Calu3 (cell line): ENCODE measurements at places on chromosomes 1 and 21. TPM values are rescaled to one million over a fixed set of nuclear protein-coding genes. Genes with fewer than 3 reads are reported as not detected.

DNA sequence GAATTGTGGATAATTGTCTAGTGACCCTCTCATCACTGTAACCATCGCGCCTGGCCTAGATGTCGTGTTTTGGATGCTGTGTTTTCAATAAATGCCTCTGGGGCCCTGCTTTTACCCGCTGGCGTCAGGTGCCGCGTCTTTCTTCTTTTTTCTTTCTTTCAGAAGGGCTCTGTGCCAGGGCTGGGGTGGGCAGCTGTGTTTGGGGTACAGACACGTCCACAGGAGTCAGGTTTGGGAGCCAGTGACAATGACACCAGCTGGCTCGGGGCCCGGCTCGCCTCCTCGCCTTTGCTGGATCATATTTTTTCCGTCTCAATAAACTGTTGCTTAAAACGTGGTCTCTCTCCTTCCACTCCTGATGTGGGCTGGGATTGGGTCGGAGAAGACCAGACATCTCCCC, 16.1 kb downstream of the TMEM201 start:
- no peak for DNase-seq

DNA sequence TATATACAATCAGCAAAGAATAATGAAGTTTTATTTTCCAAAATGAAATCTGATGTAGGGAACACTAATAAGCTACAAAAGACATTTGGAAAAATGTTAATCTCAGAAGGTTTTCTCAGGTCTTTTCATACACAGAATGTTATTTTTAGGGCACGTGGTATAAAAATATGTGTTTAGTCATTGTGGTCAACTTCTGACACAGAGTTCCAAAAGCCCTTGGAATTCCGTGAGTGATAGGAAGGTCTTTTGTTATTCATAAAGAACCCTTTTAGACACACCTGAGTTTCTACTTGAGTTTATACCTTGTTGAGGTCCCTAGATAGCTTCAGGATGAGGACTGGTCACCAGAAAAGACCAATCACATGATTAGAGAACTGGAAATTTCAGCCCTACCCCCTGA, 277.6 kb upstream of the NCAM2 start:
- DNase-seq: no peak

DNA sequence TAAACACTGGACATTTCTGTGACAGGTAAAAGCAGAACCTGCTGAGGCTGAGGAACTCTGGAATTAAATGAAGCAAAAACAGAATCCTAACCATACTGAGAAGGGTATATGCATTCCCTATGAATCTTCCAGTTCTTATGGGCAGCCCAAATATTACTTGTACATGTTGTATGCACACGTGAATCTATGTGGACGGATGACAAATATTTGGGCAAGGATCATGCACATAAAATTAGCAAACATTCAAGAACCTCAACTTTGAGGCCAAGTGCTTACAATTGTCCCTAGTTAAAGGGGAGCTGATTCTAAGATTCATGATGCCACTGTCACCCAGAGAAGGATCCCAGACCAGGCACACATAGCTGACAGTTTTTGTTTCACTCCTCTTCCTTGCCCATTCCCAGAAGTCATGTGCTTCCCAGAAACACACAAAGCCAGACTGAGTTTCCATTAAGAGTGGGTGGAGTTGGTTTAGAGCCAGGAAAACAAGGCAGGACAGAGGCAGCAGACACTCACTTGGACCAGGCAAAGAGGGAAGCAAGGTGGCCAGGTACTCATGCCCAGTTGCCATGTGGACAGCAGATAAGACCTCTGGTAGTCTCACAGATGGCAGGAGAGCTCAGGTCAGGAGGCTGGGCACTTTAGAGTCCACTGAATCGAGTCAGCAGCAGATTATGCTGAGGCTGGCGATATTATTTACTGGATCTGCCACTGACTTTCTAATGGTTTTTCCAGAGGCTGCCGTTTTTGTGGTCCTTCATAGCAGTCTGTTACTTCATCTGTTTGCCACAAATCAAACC, 25.6 kb downstream of the AK2 start:
- DNase-seq: no peak

DNA sequence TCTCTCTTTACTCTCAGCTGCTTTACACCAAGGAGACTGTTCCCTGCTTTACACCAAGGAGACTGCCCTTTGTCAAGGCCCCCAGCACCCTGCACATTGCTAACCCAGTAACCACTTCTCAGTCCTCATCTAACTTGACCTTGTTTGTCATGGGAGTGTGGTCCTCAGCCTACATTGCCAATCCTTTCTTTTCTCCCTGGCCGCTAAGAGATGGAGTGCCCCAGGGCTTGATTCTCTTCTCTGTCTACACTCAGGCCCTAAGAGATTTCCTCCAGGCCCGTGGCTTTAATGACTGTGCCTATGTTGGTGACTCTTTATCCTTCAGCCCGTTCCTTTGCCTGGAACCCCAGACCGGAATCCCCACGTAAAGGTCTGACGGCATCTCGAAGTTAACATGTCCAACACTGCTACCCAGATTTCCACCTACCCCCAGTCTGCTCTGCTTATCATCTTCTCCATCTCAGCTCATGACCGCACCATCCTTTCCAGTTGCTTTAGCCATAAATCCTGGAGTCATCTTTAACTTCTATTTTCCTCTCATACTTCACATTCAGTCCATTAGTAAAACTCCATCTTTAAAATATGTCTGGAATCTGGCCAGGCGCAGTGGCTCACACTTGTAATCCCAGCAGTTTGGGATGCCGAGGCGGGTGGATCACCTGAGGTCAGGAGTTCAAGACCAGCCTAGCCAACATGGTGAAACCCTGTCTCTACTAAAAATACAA, 9.5 kb upstream of the SEMA4A start:
- no peak for DNase-seq

TRNAU1AP gene
- 29.9 and 40.4 TPM in 2 replicates for total RNA-seq

OR2G6 gene
- not detected in 2 replicates for total RNA-seq

CFAP45 gene
- total RNA-seq: 1.6 and 1.8 TPM in 2 replicates

DNA sequence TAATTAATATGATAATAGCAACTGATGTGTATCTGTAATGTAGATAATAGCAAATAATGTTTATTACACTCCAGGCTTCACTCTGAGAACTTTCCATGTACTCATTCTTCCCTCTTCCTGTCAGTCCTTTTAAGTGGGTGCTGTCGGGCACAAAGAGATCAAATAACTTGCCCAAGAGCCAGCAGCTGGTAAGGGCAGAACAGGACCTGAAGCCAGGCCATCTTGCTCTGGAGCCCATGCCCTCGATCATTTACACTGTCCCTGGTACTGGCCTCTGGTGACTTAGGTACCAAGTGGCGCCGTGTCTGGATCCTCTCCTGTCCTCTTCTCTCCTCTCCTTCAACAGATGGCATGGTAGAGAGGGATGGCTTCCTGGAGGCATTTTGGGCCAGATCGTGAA, 97.2 kb downstream of the VPS13D start:
- no peak for DNase-seq

GRCh38 chr1:183551924-183552323, 38.3 kb downstream of the NCF2 start:
- no peak for DNase-seq

GRCh38 chr1:12400027-12400693, 170.3 kb downstream of the VPS13D start:
- DNase-seq: no peak

MASP2 gene
- total RNA-seq: not detected in 2 replicates

DNA sequence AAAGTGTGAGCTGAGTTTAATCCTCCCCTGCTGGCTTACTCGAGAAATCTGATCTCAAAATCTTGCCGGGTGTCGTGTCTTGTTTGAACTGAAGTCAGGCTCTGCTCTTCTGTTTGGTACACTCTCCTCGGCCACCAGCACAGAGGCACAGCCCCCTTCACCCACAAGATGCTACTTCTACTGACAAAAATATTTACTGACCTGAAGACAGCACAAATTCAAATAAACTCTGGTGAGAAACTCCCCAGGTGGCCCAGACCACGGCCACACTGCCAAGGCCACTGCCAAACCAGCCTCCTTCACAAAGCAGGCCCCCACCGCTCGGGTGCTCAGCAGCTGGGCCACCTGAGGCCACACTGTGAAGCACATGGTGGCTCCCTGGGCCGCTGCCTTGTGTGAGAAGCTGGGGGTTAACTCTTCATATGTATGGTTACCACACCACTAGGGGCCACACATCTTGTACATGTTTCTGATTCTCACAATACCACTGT, 80.6 kb downstream of the TGFBR3 start:
- DNase-seq: no peak

GRCh38 chr1:177190308-177190970, 19.7 kb downstream of the BRINP2 start:
- DNase-seq: no peak

GRCh38 chr1:76841460-76841859, 25.8 kb upstream of the ST6GALNAC5 start:
- DNase-seq: no peak

C1orf198 gene
- total RNA-seq: 77.2 and 80.4 TPM in 2 replicates

IFI44L gene
- 82.0 and 230 TPM in 2 replicates for total RNA-seq

KCNC4 gene
- 16.0 and 24.3 TPM in 2 replicates for total RNA-seq

KCNK2 gene
- 0.47 and 1.1 TPM in 2 replicates for total RNA-seq

- DNase-seq: no peak
Observed at GRCh38 chr1:180971273-180971997, 51.2 kb downstream of the STX6 start.

- DNase-seq: no peak
Observed at GRCh38 chr1:87684194-87684593, 355.5 kb downstream of the LMO4 start.

DNA sequence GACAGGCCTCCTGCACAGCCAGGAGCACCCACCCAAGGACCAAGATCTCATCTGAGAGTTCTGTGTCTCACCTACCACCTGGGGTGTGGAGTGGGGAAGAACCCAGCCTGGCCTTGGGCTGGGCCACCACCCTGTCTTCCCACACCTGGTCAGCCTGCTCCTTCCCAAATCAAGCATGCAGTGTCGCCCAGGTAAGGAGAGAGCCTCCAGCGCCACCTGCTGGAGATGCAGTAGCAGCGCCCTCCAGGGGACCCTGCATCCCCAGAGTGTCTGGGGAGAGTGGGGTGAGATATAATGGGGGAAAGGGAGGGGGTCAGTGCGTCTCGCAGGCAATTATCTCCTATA, 32.3 kb downstream of the KIAA2013 start:
- DNase-seq: peak; percentile 79

GRCh38 chr21:23003951-23004350, 2005.7 kb downstream of the NCAM2 start:
- DNase-seq: no peak

DNA sequence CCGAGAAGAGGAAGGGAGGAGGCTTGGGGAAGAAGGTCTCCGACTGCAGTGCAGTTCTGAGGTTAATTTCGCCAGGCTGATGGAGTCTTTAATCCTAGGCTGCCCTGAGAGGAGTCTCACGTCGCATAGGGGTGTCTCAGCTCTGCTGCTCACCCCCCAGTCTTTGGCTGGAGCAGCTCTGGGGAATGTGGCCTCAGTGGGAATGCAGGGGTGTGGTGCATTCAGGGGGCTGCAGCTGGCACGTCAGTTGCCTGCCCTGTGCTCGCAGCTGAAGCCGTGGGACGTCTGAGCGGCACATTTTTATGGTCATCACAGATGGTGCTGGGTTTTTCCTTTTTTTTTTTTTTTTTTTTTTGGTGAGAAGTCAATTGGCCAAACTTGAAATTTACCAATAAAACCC, 38.2 kb downstream of the ACTN2 start:
- no peak for DNase-seq

SPRR1B gene
- total RNA-seq: 3.1 TPM in 1 of 2 replicates, not detected in the other

- DNase-seq: no peak
Observed at GRCh38 chr1:21396516-21396915, 43.4 kb upstream of the NBPF3 start.

C1orf74 gene
- total RNA-seq: 4.9 and 5.1 TPM in 2 replicates

- DNase-seq: no peak
Observed at GRCh38 chr1:9385801-9386573, 93.3 kb downstream of the SPSB1 start.
